Stomach (tissue), 19 donors: ENCODE measurements at places on chromosomes 2 and 18. TPM values are rescaled to one million over a fixed set of nuclear protein-coding genes. Genes with fewer than 3 reads are reported as not detected.

SERPINB12 gene
- not detected for total RNA-seq

DNA sequence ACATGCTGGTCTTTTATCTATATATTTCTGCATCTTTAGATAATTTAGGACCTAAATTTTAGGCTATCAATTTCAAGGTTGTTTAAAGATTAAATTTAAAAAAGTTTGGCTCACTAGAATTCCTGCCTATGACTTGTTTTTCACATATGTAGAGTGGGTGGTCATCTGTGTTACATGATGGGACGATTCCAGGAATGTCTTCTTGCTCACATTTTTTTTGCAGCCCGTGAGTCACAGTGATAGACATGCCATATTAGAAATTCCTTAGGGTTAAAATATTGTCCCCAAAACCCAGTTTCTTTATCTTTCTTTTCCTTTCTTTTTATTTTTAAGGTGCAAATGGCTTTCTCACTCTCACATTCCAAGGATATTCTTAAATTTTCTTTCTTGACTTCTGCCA, 652.0 kb downstream of the PLCL1 start:
- DNase-seq = no peak

GRCh38 chr2:112758711-112759110, 5.7 kb downstream of the CKAP2L start:
- no peak for DNase-seq

DNA sequence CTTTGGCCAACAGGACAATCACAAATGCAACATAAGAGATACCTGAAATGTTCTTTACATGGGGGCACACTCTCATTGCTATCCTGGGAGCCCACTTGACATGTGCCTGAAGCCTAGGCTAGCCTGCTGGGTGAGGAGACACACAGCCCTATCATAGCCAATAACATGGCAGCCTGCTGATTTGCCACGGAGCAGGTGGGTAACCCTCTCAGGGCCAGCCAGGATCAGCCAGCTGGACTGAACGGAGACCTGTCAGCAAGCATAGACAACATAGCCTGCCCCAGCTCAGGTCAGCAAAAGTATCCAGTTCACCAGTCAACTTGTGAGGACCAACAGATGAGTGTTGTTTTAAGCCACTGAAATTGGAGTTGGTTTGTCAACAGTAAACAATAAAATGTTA, 566.5 kb downstream of the DCDC2C start:
- DNase-seq = no peak

C1QL2 gene
- not detected for total RNA-seq

DNA sequence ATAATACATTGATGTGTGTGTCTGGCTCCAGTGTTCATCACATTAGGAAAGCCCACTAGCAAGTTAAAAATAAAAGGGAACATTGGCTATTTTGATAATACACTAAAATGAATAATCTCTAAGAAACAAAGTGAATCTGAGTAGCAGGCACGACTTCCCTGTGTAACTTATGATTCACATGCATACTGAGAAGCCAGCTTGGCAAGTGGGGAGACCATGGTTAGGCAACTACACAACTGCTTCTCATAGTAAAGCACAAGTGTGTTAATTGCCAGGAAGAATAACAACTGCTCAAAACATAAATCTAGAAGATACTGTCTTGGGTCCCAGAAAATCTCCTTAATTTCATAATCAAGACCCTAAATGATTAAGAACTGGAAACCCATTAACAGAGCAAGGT, 4.0 kb downstream of the MYO5B start:
- no peak for DNase-seq

TDRD15 gene
- total RNA-seq = not detected
